ENCODE measurements at places on chromosomes 11 and 22. TPM values are rescaled to one million over a fixed set of nuclear protein-coding genes. Genes with fewer than 3 reads are reported as not detected.

Gene SEPTIN5
- 10.4 TPM for total RNA-seq

Gene TBX10
- total RNA-seq: not detected

Gene EMID1
- total RNA-seq: 9.6 TPM

GRCh38 chr11:73579641-73580434 is 18.1 kb downstream of the FAM168A start:
- H3K4me3 ChIP-seq: no peak overlapping the region
- no peaks in the 10 kb centered on the region for H3K27me3 ChIP-seq
- H3K27ac ChIP-seq: no peak overlapping the region
- DNase-seq: no peak

DNA sequence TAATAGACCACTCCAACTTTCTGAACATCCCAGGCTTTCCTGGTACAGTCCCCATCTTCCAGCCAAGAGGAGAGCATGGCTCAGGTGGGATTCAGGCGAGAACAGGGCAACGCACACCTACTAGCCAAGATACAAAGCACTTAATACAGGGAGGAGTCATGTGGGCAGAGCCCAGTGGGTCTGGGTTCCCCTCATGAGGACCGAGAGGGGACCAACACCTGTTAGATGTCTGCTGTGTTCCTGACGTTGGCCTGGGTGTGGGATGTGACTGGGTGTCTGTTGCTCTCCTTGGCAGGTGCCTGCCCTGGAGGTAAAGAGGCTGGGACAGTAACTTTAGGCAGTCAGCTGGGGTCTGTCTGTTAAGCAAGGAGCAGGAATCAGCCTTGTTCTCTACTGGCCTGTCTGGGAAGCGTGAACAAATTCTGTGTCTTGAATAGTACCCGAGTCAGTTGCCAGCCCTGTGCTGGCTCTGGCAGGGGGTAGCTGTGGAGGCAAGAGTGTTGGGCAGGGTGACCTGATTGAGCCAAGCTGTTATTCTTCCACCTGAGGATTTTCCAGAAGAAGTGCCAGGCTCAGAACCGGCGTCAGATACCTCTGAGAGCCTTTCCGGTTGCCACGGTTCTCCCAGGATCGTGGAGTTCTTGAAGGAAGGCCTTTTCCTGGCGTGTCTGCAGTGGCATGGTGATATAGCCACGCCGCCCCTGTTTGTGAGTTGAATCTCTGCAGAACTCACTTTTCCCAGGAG is 56.3 kb downstream of the BCR start:
- H3K4me1 ChIP-seq: peaks cover 13% of the 10 kb centered on the region
- no peak overlapping the region for H3K4me3 ChIP-seq
- H3K36me3 ChIP-seq: no peaks in the 10 kb centered on the region
- no peaks in the 10 kb centered on the region for H3K27me3 ChIP-seq

Gene HTR3B
- 0.16 TPM for total RNA-seq

GRCh38 chr22:28462041-28462440 is 217.6 kb downstream of the TTC28 start:
- H3K36me3 ChIP-seq: no peaks in the 10 kb centered on the region
- H3K27me3 ChIP-seq: no peaks in the 10 kb centered on the region
- no peak for DNase-seq
- no peaks in the 10 kb centered on the region for H3K4me1 ChIP-seq

DNA sequence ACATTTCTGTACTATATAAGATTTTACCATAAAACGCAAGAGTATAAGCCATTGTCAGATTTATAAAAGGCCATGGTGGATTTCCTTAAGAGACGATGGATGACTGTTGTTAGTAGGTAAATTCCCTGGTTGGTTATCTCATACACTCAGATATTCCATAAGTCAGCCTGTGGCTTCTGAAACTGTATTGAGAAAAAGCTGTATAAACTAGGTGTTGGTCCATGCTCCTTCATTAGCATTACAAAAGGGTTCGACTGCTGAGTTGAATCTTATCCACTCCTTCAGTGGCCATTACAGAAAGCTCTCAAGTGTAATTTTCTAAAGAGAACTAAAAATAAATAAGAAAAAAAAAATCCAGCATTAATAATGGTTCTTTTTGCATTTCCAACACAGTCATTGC is 5.3 kb downstream of the GRAP2 start:
- no peak overlapping the region for H3K27ac ChIP-seq
- H3K27me3 ChIP-seq: no peaks in the 10 kb centered on the region
- no peak overlapping the region for H3K4me3 ChIP-seq
- no peaks in the 10 kb centered on the region for H3K4me1 ChIP-seq
- DNase-seq: no peak
- H3K36me3 ChIP-seq: no peaks in the 10 kb centered on the region

DNA sequence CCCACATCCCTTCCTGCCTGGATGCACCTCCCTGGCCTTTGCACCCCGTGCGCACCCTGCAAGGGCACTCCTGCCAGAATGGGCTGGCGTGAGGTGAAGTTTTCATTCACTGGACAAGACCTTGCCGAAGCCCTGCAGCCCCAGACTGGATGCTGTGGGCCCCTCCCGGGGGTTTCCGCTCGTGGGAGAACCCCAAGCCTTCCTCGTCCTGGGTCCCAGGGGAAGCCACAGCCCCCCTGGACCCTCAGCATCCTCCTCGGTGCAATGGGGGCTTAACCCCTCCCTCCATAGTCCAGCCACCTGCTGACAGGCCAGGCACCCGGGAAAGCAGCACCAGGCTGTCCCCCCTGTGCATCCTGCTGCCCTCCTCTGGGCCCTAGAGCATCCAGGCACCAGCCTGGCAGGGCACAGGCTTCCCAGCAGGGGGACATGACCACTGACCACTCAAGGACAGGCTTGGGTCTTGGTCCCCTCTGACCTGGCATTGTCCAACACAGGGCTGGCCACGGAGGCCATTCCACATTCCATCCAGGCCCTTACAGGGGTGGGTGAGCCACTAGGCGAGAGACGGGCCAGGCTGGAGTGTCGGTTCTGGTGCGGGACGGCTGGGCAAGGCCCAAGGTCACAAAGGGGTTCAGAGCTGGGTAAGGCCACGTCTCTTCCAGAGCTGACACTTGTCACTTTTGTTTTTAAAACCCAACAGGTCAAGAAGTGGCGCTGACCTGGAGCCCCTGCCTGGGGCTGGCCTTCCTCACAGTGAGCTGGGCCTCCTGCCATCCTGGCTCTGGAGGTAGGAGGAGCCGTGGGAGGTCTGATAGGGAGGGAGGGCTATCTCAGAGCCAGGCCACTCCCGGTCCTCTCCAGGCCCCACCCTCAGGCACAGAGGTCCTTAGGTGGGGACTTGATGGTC is 41.5 kb upstream of the PPARA start:
- H3K4me3 ChIP-seq: no peak overlapping the region
- H3K27me3 ChIP-seq: no peaks in the 10 kb centered on the region
- H3K4me1 ChIP-seq: peaks cover 81% of the 10 kb centered on the region
- no peaks in the 10 kb centered on the region for H3K36me3 ChIP-seq
- peak overlapping the region; percentile 81 for H3K27ac ChIP-seq

GRCh38 chr22:44664149-44664548 is 37.9 kb upstream of the PRR5 start:
- H3K27ac ChIP-seq: peak overlapping the region; percentile 47
- peak; percentile 61 for DNase-seq
- no peaks in the 10 kb centered on the region for H3K36me3 ChIP-seq
- H3K27me3 ChIP-seq: no peaks in the 10 kb centered on the region
- H3K4me1 ChIP-seq: no peaks in the 10 kb centered on the region
- no peak overlapping the region for H3K4me3 ChIP-seq

Gene APOA4
- not detected for total RNA-seq

- H3K4me3 ChIP-seq: no peak overlapping the region
- H3K4me1 ChIP-seq: peaks cover 14% of the 10 kb centered on the region
- no peak overlapping the region for H3K27ac ChIP-seq
- DNase-seq: no peak
Observed at GRCh38 chr22:28892175-28892731, 8.9 kb downstream of the ZNRF3 start.

Gene B3GAT1
- 3.7 TPM for total RNA-seq

DNA sequence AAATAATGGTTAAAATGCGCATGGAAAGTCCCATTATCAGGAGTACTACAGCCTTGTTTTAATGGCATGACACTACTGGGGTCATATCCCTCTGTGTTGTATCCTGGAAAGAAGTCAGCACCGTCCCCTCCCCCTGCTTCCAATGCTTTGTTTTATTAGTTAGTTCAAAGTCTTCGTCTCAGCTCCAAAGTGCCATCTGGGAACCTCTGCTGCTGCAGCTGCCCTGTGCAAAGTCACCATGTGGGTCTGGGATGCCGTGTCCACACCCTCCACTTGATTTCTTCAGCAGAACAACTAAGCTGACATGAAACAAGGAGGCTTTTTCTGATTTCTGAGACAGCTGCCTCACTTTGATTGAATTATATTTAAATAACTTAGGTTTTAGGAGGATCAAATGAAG is 29.5 kb upstream of the NCAM1 start:
- H3K4me1 ChIP-seq: no peaks in the 10 kb centered on the region
- peak; percentile 22 for DNase-seq
- H3K27ac ChIP-seq: no peak overlapping the region
- H3K27me3 ChIP-seq: no peaks in the 10 kb centered on the region
- H3K4me3 ChIP-seq: no peak overlapping the region
- no peaks in the 10 kb centered on the region for H3K36me3 ChIP-seq

- H3K4me1 ChIP-seq: no peaks in the 10 kb centered on the region
- no peak for DNase-seq
- no peak overlapping the region for H3K4me3 ChIP-seq
- H3K27me3 ChIP-seq: no peaks in the 10 kb centered on the region
- no peaks in the 10 kb centered on the region for H3K36me3 ChIP-seq
Observed at GRCh38 chr11:7793233-7793632, 3.5 kb downstream of the OR5P2 start.

Gene MMP13
- not detected for total RNA-seq

DNA sequence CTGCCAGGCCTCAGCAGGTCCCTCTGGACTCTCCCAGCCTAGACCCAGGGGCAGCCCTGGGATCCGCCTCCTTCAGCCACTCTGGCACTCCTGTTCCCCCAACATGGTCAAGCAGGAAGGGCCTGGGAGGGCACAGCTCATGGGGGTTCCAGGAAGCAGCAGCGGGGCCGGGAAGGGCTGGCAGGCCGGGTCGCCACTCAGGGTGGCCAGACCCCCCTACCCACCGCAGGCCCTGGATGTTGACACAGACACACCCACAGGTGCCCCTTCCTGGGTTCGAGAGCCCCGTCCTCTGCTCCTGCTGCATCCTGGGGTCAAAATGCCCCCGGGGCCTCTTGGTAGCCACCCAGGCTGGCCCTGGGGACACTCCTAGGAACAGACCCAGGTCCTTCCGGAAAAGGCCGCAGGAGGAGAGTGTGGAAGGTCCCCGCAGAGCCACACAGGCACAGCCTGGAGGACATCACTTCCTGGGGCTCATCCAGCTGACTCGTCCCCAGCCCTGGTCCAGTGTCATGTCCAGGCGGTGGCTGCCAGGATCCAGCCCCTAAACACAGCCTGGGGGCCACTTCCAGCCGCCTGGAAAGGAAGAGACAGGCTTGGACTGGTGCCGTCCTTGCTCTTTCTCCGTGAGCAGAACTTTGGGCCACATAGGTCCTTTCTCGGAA is 6.8 kb upstream of the PIM3 start:
- no peaks in the 10 kb centered on the region for H3K27me3 ChIP-seq
- H3K4me3 ChIP-seq: no peak overlapping the region
